Lower leg skin (tissue), 4 donors: ENCODE measurements at places on chromosomes 1 and 21. TPM values are rescaled to one million over a fixed set of nuclear protein-coding genes. Genes with fewer than 3 reads are reported as not detected.

The AGO4 gene
- total RNA-seq, result 30.4 TPM

The CCDC27 gene
- not detected for total RNA-seq

The NBPF4 gene
- not detected for total RNA-seq

The FCER1G gene
- total RNA-seq, result 27.1 TPM

The OR10K2 gene
- not detected for total RNA-seq

The IL24 gene
- not detected for total RNA-seq

The CD34 gene
- total RNA-seq, result 45.5 TPM

DNA sequence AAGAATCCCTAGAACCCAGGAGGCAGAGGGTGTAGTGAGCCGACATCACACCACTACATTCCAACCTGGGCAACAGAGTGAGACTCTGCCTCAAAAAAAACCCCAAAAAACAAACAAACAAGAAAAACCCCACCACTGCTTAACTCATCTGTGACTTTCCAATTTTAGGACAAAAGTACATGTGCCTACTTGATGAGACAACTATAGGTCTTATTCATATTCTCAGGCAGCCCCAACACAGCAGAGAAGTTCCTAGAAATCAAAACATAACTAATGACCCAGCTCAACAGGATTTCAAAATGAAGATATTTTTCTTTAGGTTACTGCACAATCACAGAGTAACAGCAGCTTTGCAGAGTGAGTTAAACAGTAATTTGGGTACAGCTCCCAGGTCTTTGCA, 26.4 kb downstream of the TIAM1 start:
- no peak for DNase-seq

- no peak for DNase-seq
Measured at GRCh38 chr1:93958726-93959100, 49.5 kb upstream of the GCLM start.

- DNase-seq, result no peak
Measured at GRCh38 chr1:2917284-2917683, 104.0 kb upstream of the ACTRT2 start.

- DNase-seq, result no peak
Measured at GRCh38 chr1:245085508-245086095, 69.2 kb upstream of the KIF26B start.

DNA sequence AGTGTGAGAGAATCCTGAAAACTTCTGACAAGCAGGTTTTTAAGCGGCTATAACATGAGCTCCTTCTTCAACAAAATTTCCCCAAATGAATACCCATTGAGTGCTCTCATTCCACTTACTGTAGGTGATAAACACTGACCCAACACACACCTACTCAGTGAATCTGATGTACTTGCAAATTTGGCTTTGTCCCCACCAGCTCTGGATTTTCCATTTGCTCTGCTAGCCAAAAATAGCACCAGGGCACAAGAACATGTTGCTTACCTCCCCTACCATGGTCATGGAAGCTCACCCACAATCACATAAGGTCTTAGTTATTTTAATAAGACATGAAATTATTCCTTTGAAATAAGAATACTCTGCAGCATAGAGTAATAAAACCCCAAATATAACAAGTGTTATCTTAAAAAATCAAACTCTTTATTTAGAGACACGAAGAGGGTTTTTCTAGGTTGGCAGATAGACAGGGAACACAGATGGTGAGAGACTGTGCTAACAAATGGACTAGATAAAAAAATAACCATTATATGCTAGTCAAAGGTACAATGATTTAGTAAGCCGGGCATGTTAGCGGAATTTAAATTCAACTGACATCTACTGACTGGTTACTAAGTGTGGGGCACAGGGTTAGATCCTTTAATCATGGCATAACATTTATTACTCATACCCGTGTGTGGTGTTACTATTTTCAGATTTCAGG, 291.9 kb downstream of the KCNH1 start:
- no peak for DNase-seq

DNA sequence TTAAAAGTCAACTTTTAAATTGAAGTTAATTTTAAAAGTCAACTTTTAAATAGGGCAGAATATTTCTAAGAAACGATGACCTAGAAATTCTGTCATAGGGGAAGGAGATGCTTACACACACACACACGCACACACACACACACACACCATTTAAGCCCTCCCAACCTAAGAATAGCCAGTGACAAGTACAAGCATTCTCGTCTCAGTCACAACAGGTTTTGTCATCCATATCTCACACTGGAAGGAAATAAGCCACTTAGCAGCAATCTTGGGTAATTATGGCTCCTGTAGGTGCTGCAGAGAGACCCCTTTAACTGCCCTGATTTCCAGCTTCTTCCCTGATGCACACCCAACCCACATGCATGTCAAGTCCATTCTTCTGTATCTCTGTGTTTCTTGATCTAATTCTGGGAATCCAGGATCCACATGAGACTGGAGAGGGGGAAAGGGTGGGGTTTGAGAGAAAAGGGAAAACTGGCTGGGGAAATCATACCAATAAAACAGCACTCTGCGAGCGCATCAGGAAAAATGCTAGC, 338.1 kb downstream of the PAPPA2 start:
- no peak for DNase-seq

DNA sequence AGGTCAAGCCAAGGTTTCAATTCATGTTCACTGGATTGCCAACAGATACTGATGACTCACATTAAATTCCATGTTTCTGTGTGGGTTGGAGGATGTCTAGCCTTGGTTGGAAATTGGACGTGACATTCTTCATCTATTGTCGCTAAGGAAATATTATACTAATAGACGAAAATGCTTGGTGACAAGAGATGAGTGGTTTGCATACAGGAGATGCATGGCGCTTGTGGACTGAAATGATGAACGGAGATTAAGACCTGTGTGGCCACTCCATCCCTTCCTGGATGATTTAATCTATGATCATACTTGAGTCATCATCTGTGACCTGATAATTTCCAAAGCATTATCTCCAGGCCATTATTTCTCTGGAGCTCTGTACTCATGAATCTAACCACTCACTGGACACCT, 97.0 kb upstream of the CD34 start:
- no peak for DNase-seq

GRCh38 chr1:75811211-75811981, 14.7 kb downstream of the MSH4 start:
- no peak for DNase-seq

DNA sequence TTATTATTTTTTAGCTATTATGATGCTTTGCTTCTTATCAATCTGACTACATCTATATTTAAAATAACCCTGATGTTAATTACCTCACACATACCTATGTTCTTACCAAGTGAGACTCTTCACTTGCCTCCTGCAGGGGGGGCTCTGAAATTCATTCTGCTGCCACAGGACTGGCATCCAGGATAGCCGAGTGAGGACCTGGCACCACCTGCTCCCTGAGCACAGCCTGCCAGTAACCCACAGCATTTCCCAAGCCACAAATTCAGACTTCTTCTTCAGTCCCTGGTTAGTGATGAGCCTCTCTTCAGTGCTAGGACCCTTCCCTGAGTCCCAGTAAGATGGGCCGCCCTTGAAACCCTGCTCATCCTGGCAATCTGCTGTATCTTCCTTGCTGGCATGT, 296.5 kb upstream of the PLXNA2 start:
- DNase-seq, result no peak

- no peak for DNase-seq
Measured at GRCh38 chr1:39958403-39959200, 3.7 kb downstream of the MFSD2A start.

DNA sequence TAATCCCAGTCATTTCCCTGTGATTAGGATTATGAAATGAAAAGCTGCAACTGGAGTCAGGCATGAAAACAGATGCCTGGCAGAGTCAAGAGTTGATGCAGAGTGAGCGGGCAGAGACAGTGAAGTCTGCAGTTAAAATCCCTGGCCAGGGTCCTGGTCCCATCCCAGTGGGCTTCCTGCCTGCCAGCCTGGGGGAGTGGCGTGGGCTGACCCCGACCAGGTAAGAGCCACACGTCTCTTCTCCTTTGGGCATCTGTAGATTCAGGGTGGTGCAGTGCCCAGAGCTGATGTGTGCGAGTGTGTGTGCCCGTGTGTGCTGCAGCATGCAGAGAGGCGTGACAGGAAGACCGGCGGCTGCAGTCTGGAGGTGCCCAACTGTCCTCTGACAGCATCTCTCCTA, 6.2 kb upstream of the KIAA1614 start:
- DNase-seq, result peak; percentile 54

GRCh38 chr21:17834639-17835354, 15.6 kb upstream of the C21orf91 start:
- DNase-seq, result no peak

DNA sequence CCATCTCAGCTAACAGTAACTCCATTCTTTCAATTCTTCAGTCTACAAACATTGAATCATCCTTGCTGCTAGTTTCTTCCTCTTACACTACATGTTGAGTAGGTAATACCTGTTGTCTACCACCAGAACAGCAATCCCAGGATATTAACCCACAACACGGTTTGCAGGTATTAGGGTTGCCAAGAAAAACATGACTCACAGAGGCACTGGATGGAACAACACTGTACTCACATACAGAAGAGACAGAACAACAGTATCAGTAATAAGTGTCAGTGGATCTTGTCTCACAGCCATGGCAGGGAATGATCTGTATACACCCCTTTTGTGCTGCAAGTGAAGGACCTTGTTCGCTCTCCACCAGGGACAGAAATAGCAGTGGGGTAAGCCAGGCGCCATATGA, 212.1 kb downstream of the GPR52 start:
- DNase-seq, result no peak

DNA sequence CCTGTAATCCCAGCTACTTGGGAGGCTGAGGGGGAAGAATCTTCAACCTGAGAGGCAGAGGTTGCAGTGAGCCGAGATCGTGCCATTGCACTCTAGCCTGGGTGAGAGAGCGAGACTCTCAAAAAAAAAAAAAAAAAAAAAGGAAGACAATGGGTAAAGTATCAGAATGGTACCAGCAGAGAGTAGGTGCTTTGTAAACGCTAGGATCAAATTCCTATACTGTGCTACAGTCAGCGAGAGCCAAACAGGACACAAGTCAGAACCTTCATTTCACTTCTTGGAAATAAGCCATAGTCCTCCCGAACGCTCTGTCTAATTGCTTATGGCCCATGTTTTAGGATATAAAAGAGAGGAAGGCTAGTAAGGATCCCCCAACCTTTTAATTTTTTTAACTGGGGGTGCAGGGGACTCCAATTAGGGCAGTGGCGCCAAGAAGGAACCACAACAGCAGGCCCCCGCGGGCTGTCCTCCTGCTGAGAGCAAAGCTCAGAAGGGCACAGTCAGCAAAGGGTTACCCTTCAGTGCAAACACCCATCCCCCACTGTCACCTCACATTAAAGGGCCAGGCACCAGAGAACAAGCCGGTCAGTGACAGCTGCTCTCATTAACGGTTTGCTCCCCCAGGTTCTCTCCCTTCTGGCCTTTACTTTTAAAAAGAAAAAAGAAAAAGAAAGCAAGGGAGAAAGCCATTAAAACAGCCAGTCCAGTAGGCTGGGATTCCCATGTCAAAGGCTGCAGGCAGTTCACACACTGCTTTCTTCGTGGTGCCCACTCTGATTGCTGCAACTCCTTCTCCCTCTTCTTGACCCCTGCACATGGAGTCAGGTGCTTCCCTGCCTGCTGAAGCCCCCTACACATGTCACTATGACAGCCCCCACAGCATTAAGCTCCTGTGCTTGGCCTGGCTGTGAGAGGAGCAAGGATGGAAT, 69.4 kb downstream of the PLPP3 start:
- no peak for DNase-seq

- DNase-seq, result peak; percentile 60
Measured at GRCh38 chr21:44666401-44667320, at the start of gene KRTAP12-2. Gene KRTAP12-2 (minus strand): TSS chr21:44666927. CDS start chr21:44666886, 41 bp downstream.

DNA sequence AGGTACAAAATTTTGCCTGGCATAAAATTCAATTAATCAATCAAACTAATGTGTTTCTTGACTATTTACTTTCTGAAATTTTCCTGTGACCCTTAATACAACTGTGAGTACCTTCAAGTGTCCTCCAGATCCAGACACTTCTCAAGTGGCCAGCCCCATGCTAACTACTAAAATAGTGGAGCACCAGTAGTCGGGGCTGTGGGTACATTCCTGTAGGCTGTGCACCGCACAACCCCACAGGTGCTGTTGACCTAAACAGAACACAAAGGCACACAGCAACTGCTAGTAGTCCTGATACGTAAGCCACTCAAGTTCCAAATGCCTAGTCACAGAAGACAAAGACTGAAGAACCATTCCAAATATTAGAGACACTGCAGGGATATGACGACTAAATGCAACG, 36.6 kb downstream of the TMEM50B start:
- DNase-seq, result peak; percentile 71

DNA sequence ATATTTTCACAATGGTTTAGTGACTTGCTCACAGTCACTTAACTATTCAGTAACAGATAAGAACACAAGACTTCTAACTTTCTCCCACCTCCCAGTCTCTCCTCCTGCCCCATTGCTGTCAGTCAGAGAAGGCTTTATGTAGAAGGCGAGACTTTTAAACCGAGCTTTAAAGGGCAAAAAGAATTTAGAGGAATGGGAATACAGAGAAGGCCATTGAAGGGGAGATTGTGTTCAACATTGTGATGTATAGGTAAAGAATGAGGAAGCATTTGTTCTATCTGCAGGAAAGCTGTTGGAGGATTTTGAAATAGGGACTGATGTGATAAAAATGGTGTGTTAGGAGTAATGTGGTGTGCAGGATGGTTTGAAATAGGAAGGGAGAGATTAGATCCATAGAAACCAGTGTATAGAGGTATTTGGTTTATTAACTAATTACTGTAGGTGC, 7.3 kb downstream of the POU2F1 start:
- no peak for DNase-seq
